Activated naive CD8-positive, alpha-beta T cell treated with anti-CD3 and anti-CD28 coated beads, Interleukin-2, amount 50 U/mL, for 24 hours (primary cell): ENCODE measurements at places on chromosomes 2 and 18.

DNA sequence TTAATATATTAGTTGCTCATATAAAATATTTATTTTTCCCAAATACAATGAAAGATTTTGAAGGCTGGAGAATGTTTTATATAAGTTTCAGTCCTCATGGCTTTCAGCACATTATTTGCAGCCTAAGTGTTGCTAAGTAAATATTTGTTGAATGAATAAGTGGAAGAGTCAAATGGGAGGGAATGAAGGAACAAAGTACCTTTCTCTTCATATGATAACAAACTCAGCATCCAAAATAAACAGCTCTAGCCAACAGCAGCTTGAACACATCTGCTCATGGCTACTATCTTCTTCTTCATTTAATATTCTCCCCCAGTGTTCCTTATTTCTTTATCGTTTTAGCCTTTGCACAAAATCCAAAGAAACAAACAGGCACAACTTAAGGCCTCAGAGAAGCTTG, 385.2 kb upstream of the PIK3C3 start:
- DNase-seq = no peak

- no peak for DNase-seq
Observed at GRCh38 chr2:108164318-108164717, 75.5 kb upstream of the SULT1C3 start.

- no peak for DNase-seq
Observed at GRCh38 chr2:120228503-120228902, 5.3 kb upstream of the TMEM185B start.

GRCh38 chr2:188068093-188068492, 223.6 kb upstream of the GULP1 start:
- DNase-seq = no peak

DNA sequence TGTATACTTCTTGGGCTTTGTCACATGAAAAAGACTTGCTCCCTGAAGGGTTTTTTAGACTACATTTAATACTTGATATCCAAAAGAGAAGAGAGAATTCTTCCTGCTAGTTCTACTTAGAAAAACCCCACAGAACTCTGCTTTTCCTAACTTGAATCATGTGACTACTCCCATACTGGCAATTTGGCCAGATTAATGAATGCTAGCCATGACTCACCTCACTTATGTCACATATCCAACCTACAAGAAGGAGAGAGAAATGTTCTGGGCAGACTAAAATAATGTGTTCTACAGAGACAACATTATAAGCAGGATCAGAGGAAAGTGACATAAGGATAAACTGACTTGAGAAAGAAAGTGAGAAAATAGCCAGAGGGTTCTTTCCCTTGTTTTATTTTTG, 249.3 kb upstream of the GULP1 start:
- DNase-seq = no peak

DNA sequence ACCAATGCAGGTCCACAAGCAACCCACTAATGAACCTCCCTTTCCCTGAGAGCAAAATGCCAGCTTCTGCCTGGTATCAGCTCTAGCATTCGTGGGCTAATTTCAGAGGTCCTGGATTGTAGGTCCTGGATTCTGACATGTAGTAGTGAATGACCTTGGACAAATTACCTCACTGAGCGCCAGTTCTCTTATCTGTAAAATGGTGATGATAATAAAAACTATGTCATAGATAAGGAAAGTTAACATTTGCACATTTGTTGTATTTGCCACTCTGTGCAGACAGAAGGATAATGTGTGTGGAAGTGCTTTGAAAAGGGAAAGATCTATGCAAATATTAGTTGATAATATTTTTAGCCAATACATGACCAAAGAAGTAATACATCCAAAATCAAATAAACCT, 4.1 kb upstream of the TET3 start:
- DNase-seq = no peak

DNA sequence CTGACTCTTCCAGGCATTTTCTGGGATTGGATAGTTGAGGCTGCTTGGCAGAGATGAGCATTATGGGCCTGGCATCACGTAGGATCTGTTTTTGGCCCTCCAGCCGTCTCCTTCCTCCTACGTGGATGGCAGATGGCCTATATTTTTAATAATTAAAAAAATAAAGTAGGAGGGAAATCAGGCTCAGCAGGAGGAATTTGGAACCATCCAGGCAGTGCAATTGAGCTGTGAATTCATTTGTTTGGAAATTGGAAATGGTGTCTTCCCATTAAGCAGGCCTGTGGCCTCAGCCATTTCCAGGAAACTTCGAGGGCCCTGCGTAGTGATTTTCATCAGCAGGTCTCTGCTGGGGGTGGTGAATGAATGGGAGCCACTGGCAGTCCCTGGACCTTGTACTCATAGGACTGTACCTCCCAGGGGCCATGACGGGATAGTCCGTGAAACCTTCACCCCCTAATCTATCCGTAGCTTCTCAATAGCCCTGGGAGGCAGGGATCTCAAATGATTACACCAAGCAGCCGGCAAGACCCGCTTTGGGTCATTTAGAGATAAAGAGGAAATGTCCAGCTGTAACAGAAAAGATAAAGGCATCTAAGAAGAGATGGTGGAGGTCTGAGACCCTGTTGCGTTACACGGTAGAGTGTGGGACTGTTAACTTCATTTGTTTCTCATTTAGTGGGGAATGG, 73.1 kb upstream of the TNP1 start:
- DNase-seq = no peak

GRCh38 chr18:57466745-57467409, 31.7 kb downstream of the ONECUT2 start:
- no peak for DNase-seq

GRCh38 chr2:627926-628560, 49.2 kb downstream of the TMEM18 start:
- DNase-seq = no peak

GRCh38 chr2:197668296-197668695, 7.1 kb downstream of the RFTN2 start:
- DNase-seq = no peak
